ENCODE measurements at places on chromosomes 2 and 18. TPM values are rescaled to one million over a fixed set of nuclear protein-coding genes. Genes with fewer than 3 reads are reported as not detected.

Gene LIPG
- 11.8 TPM for total RNA-seq

DNA sequence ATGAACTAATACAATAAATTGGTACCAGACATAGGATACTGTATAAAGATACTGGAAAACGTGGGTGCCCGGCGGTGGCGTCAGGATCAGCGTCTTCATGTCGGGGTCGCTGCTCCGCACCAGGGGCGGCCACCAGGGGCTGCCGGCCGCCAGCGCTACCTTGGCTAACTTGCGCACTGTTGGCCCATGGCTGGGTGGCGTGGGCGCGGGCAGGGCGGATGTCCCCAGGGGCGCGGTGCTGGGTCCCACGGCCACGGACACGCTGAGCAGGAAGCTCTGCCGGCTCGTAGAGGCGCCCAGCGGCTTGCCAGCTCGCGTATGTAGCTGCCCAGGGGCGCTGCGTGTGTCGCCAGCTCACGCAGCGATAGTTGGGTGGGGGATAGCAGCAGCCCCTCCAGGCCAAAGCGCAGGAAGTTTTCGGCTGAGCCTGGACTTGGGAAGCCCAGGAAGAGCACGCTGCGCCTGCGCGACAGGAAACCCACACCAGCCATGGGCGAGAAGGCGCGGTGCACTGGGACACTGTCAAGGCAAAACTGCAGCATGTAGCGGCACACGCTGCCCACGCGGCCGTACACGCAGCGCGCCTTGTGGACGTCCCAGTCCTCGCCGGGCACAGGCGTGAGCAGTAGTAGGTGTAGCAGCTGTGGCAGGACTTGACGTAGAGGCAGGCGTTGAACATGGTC lies 299.9 kb downstream of the CCDC74A start:
- DNase-seq = no peak

DNA sequence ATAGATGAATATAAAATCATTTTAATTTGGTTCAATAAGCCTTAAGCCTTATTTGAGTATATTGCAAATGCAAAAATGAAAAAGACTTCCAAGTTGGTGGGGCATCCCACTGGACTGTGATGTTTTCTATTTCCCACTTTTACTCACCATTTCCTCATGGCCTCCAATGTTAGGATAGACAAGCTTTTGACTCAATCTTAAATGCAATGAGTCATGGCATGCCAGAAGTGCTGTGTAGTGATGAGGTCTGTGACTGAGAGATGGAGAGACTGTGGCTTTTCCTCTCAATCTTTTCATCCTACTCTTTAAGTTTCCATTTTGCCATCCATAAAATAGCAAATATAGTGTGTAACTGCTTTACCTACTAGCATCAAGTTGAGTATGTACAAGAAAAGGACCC lies 1401.2 kb upstream of the CELF4 start:
- DNase-seq = no peak

- no peak for DNase-seq
These were observed 99.5 kb upstream of the MAP3K20 start for GRCh38 chr2:172976116-172976515.

DNA sequence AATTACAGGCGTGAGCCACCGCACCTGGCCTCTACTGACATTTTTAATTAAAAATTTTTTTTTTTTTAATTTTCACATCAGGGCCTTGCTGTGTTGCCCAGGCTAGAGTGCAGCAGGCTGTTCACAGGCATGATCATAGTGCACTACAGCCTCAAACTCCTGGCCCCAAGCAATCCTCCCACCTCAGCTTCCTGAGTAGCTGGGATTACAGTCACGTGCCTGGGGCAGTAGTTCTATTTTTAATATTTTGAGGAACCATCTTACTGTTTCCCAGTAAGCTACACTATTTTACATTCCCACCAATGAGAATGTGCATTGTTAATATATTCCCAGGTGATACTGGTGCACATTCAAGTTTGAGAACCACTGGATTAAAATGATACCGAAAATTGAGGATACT lies 92.7 kb downstream of the WDSUB1 start:
- DNase-seq = no peak

Gene VWA3B
- total RNA-seq = not detected

GRCh38 chr2:45780541-45781463 lies 129.3 kb downstream of the PRKCE start:
- no peak for DNase-seq

Gene DSG4
- not detected for total RNA-seq

- DNase-seq = no peak
These were observed 28.2 kb downstream of the HS1BP3 start for GRCh38 chr2:20622731-20623130.

DNA sequence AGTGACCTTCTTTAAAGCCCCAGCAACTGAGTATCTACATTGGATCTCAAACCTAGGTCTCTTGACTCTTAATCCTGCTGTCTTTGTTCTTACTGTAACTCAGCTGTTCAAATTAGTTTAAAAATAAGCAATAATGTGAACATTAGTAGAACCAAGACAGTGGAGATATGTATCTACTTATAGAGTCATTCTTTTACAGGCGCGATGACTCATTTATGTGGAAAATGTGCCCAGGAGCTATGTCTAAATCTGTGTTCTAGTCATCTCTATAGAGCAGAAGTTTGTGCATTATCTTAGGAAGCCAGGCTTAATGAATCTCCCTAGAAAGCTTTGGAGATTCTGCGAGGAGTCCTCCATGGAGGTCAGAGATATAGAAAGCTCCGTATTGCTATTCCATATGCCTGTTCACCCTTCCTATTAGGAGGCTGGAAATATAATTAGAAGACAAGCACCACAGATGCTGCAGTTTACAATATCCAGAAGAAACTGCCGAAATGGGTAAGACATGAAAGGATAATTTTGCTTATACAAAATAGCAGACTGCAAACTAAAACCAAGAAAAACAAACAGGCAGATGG lies 211.6 kb downstream of the TRIB2 start:
- DNase-seq = no peak

DNA sequence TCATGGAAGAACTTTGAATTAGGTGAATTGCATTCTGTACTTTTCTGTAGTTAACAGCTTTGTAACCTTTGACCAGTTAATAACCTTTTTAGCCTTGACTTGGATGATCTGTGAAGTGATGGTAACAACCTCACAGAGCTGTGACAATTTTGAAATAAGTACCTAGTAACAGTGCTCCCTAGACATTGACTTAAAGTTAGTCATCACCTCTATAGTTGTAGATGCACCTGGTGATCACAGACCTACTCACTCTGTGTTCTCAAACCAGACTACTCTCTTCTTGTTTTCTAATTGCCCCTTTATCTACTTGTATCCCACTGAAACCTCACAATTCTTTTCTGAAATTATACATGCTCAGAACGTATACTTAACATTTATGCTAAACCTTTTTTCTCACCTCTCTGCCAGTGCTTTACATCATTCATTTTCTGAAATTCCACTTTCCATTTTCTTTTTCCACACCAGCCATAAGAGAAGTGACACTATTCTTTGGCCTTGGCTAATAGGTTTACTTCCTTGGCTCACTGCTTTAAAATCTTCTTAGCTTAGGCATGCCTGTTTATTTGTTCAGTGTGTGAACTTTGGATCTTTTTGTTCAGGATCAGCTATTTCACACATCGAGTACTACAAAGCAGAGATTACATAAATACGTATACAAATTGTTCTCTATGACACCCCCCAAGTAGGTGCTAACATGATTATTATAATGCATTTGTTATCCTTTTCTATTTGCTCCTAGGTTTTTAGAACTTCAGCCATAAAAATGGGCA lies 9.3 kb downstream of the YPEL5 start:
- DNase-seq = no peak

Gene ALKAL2
- total RNA-seq = 10.4 TPM

GRCh38 chr2:235027558-235028214 lies 75.9 kb downstream of the SH3BP4 start:
- no peak for DNase-seq

Gene MC4R
- not detected for total RNA-seq

Gene RPRD1A
- 102 TPM for total RNA-seq

- DNase-seq = no peak
These were observed 36.0 kb downstream of the TTC27 start for GRCh38 chr2:32663864-32664263.

Data from H1 (cell line).